ENCODE measurements at places on chromosomes 16 and 17. TPM values are rescaled to one million over a fixed set of nuclear protein-coding genes. Genes with fewer than 3 reads are reported as not detected.

TAOK2 gene
- total RNA-seq, result 41.5 TPM

TEKT5 gene
- not detected for total RNA-seq

CRYBA1 gene
- not detected for total RNA-seq

MRPL28 gene
- 77.6 TPM for total RNA-seq

GRAP gene
- 4.1 TPM for total RNA-seq

Measured in esophagus muscularis mucosa (tissue), 4 donors.